ENCODE measurements at places on chromosomes 13 and 19.

DNA sequence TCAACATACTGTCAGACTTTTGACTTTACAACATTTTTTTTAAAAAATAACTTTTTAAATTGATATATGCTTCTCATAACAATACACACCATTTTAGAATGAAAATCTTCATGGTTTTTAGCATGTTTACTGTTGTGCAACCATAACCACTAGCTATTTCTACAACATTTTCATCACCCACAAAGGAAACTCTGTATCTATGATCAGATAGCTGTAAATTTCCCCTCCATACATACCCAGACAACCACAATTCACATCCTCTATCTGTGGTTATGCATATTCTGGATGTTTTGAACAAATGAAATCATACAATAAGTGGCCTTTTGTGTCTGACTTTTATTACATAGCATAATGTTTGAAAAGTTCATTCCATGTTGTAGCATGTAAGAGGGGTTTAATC lies 1666.0 kb downstream of the EFNB2 start:
- DNase-seq = no peak

DNA sequence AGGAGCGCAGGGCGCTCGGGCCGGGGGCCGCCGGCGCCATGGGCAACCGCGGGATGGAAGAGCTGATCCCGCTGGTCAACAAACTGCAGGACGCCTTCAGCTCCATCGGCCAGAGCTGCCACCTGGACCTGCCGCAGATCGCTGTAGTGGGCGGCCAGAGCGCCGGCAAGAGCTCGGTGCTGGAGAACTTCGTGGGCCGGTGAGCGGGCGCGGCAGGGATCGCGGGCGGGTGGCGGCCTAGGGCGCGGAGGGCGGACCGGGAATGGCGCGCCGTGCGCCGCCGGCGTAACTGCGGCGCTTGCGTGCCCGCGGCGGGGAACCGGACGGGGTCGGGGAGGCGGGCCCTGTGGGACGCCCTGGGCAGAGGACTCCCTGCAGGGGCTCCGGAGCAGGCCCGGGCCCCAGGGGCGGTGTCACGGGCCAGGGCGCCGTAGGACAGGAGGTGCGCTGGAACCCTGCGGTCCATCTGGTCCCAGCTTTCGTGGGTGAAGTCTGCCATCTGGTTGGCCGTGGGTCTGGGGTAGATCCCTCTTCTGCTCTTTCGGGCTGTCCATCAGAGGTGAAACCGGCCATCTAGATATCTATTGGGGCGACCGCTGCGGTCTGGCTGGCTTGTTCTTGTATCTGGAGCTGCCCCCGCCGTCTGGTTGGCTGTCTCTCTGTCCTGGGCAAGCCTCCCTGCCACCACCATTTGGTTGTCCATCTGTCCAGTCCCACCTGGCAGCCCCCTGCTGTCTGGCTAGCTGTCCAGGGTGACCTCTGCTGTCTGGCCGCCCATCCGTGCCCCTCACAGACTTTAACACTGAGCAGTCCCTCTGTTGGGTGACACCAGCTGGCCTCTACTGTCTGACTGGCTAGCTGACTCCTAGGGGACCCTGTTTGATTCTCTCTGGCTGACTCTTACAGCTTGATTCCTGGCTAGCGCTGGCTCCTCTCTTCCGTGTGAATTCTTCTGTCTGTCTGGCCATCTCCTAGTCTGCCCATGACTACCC lies 622 bp downstream of the DNM2 start:
- peak; percentile 11 for DNase-seq

GRCh38 chr13:26202365-26202972 lies 19.6 kb downstream of the RNF6 start:
- DNase-seq = no peak

DNA sequence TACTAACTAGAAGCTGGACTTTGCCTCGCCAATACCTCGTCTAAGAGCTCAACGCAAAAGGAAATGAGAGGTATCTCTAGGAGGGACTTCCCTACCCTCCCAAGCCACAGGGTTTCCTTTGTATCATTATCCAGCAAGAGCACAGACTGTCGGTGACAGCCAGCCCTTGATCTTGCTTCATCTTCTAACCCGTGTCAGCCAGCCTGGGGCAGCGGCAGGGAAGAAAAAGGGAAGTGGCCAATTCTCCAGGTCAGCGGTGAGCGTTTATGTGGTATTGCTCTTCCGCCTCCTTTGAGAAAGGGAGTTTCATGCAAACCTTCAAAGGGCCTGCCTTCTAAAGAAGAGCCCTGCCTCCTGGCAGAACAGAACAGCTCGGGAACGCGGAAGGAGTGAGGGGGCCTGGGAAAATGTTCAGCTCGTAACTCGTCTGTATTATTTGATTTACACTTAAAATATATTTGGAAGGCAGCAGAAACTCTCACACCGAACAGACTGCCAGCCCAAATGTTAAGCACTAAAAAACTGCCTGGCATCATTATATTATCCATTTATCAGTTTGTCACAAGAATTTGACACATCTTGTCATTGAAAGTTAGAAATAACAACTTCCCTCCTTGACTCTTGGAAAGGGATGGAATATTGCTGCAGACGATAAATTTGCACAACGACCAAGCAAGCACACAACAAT lies 41.8 kb downstream of the EFNB2 start:
- DNase-seq = no peak

DNA sequence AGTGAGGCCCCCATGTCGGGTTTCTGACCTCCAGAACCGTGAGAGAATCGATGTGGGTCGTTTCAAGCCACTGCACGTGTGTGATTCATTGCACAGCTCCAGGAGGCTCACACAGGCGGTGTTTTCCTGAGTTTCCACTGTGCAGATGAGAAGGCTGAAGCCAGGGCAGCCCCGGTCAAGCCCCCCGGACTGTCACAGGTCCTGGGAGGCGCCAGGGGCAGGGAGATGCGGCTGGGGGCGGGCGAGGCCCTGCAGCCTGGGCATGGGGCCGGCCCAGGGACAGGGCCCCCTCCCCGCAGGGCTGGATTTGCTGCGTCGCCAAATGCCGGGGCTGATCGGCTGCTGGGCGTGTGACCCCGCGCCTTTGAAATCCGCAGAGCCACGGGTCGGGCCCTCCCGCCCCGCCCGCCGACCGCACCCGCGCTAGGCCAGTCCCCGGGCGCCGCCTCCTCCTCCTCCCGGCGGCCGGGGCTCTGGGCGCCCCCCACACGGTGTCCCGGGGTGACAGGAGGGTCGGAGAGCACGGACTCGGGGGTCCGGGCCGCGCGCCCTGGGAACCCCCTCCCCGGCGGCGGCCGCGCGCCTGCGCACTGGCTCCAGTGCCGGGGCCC lies 9.9 kb upstream of the MKNK2 start:
- no peak for DNase-seq

- no peak for DNase-seq
Observed at GRCh38 chr19:19485161-19485997, 30.0 kb downstream of the TSSK6 start.

DNA sequence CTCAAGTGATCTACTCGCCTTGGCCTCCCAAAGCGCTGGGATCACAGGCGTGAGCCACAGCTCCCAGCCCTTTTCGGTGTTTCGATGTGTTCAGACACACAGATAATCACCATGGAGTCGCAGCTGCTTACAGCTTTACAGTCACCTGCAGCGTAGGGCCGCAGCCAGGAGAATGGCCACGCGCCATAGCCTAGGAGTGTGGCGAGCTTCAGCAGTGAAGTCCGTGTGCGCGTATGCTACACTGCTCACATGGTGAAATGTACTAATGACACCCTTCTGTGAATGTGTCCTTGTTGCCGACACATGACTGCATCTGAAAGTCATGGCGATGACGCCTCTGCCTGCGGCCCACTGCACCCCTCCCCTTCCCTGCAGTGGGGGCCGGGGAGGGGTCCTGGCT lies 23.6 kb downstream of the AP3D1 start:
- no peak for DNase-seq

GRCh38 chr13:26062853-26063444 lies 11.1 kb upstream of the SHISA2 start:
- no peak for DNase-seq

GRCh38 chr13:40494513-40494912 lies 171.9 kb downstream of the FOXO1 start:
- no peak for DNase-seq
